ENCODE measurements at places on chromosomes 11 and 22.

GRCh38 chr11:87022738-87023137, 15.0 kb upstream of the TMEM135 start:
- H3K4me3 ChIP-seq: no peak overlapping the region
- no peaks in the 10 kb centered on the region for H3K27me3 ChIP-seq
- H3K27ac ChIP-seq: no peak overlapping the region
- H3K36me3 ChIP-seq: no peaks in the 10 kb centered on the region
- no peak for DNase-seq
- H3K4me1 ChIP-seq: no peaks in the 10 kb centered on the region

DNA sequence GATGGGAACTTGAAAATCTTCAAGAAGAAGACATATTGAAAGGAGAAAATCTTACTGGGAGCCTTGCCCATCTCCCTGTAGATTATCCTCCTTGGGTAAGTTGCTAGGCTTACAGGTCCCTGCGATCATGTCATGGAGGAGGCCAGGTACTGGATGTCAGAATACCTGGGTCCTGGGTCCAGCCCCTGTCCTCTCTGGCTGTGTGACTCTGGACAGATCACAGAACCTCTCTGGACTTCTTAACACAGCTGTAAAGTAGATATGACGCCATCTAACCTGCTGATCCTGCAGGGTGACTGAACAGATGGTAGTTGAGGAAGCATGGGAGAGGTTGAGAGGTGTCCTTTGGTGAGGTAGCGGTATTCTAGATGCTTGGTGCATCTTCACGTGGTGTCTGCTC, 4.1 kb downstream of the TSKU start:
- H3K27me3 ChIP-seq: no peaks in the 10 kb centered on the region
- no peak overlapping the region for H3K27ac ChIP-seq
- no peaks in the 10 kb centered on the region for H3K36me3 ChIP-seq
- DNase-seq: peak; percentile 6
- peaks cover 36% of the 10 kb centered on the region for H3K4me1 ChIP-seq

- DNase-seq: no peak
- H3K4me3 ChIP-seq: no peak overlapping the region
- H3K36me3 ChIP-seq: no peaks in the 10 kb centered on the region
- no peaks in the 10 kb centered on the region for H3K4me1 ChIP-seq
- H3K27me3 ChIP-seq: no peaks in the 10 kb centered on the region
Observed at GRCh38 chr11:115247361-115247760, 256.9 kb downstream of the CADM1 start.

DNA sequence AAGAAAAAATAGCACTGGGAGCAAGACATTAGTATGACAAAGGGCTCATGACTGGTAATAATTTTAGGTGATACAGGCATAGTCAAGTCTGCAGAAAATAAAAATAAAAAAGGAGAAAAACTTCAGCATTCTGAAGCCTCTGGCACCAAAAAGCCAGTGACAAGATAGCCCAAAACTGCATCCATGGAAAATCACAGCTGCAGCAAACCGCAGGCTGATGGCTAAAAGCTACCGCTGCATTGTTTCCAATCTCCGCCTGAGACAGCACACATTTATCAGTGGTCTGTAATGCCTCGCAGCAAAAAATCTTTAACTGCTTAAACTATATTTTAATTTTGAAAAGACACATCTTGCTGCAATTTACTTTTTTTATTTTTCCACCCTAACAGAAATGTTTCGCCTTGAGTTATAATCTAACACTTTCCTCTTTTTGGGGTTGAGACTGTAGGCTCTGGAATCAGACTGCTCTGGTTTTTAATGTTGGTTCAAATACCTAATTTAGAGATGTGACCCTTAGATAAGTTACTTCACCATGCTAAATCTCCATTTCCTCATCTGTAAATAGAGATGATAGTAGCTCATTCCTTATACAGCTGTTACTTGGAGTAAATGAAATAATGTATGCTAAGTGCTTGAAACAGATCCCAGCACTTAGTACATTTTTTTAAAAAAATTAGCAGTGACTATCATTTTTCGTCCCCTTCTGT, 42.0 kb upstream of the FIBIN start:
- H3K27me3 ChIP-seq: no peaks in the 10 kb centered on the region
- H3K27ac ChIP-seq: no peak overlapping the region

Data from upper lobe of right lung (tissue), 1 donor.